Esophagus squamous epithelium (tissue), 5 donors: ENCODE measurements at places on chromosomes 3 and 15.

- DNase-seq: no peak
Measured at GRCh38 chr15:80693682-80694610, 1.2 kb upstream of the ABHD17C start.

DNA sequence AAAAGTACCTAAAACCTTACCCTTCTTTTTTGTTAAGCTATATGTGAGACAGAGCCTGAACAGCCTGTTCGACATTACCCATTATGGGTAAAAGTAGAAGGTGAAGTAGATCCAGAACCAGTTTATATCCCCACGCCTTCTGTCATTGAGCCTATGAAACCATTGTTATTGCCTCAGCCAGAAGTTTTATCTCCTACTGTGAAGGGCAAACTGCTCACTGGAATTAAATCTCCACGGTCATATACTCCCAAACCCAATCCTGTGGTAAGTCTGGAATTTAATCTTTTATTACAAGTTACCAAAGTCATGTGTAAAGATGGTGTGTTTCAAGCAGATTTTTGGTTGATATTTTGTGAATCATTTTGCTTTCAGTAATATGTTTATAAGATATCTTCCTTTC is 47.1 kb upstream of the MAPKBP1 start:
- no peak for DNase-seq

DNA sequence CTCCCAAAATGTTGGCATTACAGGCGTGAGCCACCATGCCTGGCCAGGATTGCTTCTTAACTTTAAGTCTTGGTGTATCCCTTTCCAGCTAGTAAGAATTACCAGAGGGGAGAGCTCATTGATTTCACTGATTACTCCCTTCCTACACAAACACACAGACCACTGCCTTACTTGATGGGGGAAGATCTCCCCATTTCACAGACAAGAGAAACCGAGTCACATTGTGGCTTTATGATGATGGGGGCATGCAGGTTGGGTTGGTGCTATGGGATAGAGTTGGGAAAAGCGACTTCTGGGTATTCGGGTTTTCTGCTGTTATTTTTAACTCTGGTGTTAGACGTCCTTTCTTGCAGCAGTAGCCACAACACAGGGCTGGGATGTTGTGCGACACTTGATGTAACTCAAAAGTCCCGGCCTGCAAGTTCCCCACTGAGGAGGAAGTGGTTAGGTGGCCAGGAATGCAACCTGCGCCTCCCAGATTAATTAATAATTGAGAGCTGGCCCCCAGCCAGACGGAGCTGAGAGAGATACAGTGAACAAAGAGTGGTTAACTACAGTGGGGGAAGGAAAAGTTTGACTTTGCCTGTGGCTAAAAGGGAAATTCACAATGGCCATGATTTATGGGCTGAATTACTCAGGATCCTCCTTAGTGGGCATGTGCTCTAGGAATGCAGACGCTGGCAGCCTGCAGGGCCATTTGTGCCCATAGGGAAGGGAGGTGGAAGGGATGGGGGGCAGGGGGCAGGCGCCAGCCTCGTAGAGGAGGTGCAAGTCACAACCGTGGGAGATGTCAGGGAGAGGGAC is 63.6 kb downstream of the SMAD6 start:
- no peak for DNase-seq

GRCh38 chr3:160475153-160475552 is 25.6 kb upstream of the TRIM59 start:
- DNase-seq: no peak

- no peak for DNase-seq
Measured at GRCh38 chr15:100060276-100060926, 281.4 kb downstream of the ADAMTS17 start.

GRCh38 chr15:85749261-85750151 is 45.2 kb downstream of the KLHL25 start:
- no peak for DNase-seq

- no peak for DNase-seq
Measured at GRCh38 chr15:52114261-52115055, 1.9 kb upstream of the BCL2L10 start.

DNA sequence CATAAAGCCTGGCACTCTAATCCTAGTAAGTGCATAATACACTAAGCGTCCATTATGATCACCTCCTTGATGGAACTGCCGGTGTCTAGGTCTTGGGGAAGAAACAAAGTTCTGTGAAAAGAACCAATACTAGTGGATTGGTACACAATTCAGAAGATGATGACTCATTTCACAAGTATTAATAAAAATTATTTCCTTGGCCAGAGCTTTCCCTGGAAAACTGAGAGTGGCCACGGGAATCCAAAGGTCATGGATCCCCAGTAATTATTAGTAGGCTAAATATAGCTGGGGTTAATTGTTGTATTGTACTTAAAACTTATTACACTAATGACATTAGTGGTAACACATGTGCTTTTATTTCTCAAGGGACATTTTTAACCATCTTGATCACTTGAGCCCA is 808.0 kb upstream of the NR2F2 start:
- DNase-seq: no peak

DNA sequence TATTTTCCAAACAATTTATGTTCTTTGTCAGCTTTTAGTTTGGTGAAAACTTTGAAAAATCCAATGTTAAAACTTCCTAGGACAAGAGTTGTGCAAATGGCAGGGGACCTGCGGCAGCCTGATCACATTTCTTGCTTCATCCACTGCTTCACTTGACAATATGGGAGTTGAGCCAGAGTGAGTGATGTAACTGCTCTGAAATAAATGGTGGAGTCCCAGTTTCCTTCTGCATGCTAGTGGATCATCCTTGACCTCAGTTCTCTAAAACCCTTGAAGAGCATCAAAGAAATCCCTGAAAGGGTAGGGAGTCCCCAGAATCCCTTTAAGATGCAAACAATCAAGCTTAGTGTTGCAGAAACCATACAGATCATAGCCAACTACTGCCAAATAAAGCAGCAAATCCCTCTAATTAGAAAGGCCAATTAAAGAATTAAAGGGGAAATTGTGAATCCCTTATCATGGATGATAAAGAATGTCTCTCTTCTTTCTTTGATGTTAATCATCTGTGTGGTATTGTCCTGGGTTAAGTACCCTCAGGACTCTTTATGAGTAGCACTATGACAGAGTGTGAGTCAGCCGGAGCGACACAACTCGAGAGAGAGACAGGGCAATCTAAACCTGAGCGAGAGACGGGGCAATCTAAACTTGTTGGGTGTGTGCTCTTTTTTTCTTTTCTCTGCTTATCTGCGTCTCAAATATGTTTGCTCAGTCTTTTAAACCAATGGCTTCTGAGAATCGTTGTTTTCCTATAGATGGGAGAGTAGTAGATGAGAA is 41.8 kb upstream of the GAP43 start:
- no peak for DNase-seq

- DNase-seq: no peak
Measured at GRCh38 chr3:46143951-46144473, 64.1 kb downstream of the CCR1 start.

DNA sequence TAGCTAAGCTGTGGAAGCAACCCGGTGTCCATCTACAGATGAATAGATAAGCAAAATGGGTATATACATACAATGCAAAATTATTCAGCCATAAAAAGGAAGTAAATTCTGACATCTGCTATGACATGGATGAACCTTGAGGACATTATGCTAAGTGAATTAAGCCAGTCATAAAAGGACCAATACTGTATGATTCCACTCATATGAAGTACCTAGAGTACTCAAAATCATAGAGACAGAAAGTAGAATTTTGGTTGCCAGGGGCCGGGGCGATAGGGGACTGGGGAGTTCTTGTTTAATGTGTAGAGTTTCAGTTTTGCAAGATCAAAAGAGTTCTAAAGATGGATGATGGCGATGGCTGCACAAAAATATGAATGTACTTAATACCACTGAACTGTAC is 10.3 kb downstream of the EID1 start:
- DNase-seq: no peak

GRCh38 chr3:179977356-179977755 is 59.4 kb downstream of the PEX5L start:
- no peak for DNase-seq

DNA sequence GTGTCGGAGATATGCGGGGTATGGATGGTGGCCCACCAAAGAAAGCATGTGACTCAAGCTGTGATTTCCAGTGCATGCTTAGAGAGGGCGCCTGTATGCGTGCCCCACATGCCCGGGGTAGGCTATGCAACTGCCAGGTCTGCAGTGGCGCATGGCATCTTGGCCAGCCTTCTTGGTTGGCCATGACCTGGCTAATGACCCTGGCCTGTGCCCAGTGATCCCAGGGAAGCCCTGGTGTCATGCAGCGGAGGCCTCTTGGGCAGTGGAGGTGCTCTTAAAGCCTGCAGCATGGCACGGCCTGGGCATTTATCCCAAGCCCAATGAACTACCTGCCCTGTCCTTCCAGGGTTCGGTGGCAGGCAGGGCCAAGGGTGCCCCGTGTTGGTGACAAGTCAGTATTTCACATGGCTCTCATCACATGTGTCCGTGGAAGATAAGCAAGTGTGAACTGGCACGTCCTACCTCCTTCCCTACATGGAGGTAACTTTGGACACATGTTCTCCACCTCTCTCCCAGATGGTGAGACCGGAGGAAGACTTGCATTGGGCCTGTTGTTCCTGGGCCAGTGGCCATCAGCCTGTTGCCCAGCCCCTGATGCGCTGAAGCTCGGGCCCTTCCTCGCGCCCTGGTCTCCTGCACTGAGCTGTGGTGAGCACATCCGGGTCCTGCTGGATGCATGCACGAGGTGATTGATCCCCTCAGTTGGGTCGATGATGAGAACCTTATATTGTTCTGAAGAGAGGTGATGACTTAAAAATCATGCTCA is 192.0 kb downstream of the UBE3A start:
- DNase-seq: no peak

DNA sequence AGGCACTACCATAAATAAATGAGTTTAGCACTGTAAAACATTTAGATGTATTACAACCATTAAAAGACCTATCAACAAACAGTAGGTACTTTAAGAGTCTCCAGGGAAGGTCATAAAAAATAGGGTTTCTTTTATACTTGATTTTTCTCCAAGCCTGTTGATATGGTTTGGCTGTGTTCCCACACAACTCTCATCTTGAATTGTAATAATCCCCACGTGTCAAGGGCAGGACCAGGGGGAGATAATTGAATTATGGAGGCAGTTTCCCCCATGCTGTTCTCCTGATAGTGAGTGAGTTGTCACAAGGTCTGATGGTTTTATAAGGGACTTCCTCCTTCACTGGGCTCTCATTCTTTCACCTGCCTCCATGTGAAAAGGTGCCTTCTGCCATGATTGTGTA is 468.9 kb upstream of the UBE2E2 start:
- DNase-seq: no peak

GRCh38 chr3:37855363-37855970 is 6.2 kb upstream of the CTDSPL start:
- peak; percentile 10 for DNase-seq

GRCh38 chr15:36251450-36251849 is 328.0 kb upstream of the CDIN1 start:
- DNase-seq: no peak

DNA sequence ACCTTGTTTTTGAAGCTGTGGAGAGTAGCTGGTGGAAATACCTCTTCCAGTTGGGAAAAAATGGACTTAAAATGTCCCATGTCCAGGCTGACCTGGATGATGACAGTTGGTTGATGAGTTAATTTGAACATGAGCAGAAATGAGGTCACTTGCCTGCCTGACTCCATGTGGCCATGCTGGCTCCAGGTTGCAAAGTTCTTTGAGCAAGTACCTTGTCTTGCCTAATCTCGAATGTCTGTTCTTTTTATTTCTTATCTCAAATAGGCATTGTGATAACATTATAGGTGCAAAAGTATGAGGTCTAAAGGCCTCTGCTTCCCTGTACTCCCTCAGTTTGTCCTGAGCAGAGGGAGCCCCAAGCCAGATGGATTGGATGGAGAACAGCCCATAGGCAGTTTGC is 9.0 kb downstream of the MAPKBP1 start:
- DNase-seq: no peak

- no peak for DNase-seq
Measured at GRCh38 chr3:173096994-173097785, 43.8 kb downstream of the SPATA16 start.

- DNase-seq: no peak
Measured at GRCh38 chr15:58678683-58679082, 70.8 kb downstream of the ADAM10 start.

GRCh38 chr3:99575683-99576082 is 62.7 kb upstream of the COL8A1 start:
- no peak for DNase-seq

DNA sequence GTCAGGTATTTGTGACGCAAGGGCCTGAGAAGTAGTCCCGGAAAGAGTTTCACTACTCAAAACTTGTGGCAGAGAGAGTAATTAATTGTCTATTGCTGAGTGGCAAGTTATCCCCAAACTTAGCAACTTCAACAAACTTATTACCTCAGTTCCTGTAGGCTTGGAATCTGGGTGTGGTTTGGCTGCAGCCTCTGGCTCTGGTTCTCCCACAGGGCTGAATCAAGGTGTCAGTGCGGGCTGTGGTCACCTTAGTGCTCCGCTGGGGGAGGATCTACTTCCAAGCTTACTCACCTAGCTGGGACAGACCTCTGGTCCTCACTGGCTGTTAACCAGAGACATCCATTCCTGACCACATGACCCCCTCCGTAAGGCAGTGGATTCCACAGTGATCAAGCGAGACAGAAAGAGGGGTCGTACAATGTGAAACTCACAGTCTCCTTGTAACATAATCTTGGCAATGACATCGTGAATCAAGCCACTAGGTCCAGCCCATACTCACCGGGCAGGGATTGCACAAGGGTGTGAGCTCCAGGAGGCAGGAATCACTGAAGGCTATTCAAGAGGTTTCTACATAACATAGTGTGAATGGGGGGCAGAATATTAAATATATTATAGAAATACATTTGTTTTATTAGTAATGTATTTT is 138.3 kb downstream of the RYR3 start:
- DNase-seq: no peak
